NCI-H1436 (cell line): ENCODE measurements at places on chromosomes 3 and 15.

DNA sequence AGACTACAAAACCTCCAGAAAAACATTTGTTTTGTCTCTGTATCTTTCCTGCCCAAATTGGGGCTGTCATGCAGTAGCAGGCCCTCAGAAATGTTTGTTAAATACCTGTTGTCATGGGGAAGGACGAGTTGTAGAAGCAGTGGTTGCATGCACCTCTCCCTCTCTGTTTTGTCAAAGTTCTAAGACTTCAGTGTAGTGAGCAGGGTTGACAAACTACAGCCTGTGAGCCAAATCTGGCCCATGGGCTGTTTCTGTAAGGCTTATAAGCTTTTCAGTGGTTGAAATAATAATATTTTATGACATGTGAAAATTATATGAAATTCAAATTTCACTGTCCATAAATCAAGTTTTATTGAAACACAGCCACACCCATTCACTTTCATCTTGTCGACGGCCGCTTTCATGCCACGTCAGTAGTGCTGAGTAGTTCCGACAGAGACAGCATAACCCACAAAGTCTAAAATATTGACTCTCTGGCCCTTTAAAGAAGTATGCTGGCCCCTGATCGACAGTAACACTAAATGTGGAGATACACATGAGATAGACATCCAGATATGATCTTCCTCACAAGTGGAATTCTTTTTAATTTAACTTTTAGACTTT, 102.9 kb downstream of the PDZRN3 start:
- DNase-seq: no peak

- no peak for DNase-seq
These were observed 54.8 kb downstream of the ZNF609 start for GRCh38 chr15:64515196-64515595.

GRCh38 chr3:114144909-114145688, 33.8 kb downstream of the DRD3 start:
- DNase-seq: no peak

DNA sequence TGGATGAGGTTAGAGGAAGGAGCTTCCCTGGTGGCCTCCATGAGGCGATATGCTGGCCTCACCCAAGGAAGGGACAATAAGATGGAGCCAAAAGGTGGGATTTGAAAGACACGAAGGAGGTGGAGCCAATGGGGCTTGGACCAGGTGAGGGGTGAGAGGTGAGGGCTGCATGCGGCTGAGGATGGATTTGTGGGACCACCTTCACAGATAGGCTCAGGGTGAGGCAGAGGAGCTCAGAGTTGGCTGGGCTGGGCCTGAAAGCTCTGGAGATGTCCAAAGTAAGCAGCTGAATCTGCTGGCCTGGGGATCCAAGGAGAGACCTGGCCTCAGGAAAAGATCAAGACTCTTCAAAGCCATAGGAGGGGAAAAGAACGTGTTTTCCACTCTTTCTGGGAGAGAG, 49.8 kb downstream of the EXOG start:
- no peak for DNase-seq

- no peak for DNase-seq
These were observed 3.1 kb upstream of the NR1I2 start for GRCh38 chr3:119778811-119779210.

GRCh38 chr15:101167753-101168462, 83.9 kb downstream of the CHSY1 start:
- DNase-seq: no peak

DNA sequence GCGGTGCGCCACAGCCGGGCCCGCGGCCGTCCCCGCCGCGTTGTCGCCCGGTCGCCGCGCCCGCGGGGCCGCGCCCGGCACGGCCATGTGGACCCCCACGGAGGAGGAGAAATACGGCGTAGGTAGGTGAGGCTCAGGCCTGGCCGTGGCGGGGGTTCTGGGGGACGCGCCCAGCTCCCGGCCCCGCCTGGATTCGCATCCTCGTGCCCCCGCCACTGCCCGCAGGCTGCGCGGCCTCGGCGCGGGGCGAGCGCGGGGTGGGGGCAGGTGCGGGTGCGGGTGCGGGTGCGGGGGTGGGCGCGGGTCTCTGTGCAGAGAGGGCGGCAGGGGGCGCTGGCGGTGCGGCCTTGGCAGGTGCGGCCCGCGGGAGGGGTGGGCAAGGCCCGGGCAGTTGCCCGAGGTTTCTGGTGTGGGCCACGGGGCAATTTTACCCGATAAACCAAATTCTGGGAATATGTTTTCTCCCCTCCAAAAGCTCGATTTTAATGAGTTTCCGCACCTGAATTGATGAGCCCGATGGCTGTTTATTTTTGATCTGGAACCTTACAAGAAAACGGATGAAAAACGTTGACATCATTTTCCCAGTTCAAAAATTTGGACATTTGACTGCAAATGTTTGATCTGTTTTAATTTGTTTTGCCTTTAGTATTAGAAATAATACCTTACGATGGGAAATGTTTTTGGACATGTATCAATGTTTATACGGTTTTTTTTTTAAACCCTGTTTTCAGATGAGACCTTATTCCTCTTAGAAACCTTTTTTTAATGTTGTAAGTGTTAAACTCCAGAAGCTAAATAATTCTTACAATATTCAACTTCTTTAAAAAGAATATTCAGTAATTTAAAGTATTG, 678 bp downstream of the DOCK3 start:
- DNase-seq: peak; percentile 31
